Activated naive CD8-positive, alpha-beta T cell treated with anti-CD3 and anti-CD28 coated beads, Interleukin-2, amount 10 ng/mL, durations not matched to agents 7 days and 5 days (primary cell): ENCODE measurements at places on chromosomes 11 and 22. TPM values are rescaled to one million over a fixed set of nuclear protein-coding genes. Genes with fewer than 3 reads are reported as not detected.

Gene P2RY2
- not detected for total RNA-seq

Gene SRRD
- total RNA-seq = 19.2 TPM

DNA sequence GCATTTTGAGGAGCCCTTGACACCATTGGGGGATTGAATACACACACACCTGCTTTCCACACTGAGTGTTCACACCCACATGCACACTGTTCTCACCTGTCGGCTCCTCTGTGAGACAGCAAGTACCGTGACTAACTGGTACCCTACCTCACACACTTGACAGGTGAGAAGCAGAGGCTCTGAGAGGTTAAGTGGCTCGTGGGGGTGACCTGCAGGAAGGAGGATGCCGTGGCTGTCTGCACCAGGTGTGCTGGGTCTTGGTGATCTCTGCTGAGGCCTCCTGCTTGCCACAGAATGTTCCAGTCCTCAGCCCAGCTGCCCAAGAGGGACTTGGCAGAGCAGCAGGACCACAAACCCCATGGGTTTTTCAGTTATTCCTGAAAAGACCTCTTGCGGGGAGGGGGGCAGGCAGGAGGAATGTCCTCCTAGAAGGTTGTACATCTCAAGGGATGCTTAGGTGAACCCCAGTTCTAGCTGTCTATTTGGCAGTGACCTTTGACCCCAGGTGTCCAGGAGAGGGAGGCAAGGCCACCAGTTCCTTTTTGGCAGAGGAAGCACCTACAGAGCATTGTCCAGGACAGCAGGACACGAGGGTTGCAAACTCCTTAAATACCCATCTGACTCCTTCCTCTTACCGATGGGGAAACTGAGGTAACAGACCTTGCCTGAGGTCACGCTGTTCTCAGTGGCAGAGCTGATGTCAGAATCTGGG, 66.0 kb downstream of the SHISAL1 start:
- DNase-seq = peak; percentile 10

GRCh38 chr22:27686534-27686933, 115.0 kb downstream of the MN1 start:
- DNase-seq = no peak

Gene IGLL1
- not detected for total RNA-seq

DNA sequence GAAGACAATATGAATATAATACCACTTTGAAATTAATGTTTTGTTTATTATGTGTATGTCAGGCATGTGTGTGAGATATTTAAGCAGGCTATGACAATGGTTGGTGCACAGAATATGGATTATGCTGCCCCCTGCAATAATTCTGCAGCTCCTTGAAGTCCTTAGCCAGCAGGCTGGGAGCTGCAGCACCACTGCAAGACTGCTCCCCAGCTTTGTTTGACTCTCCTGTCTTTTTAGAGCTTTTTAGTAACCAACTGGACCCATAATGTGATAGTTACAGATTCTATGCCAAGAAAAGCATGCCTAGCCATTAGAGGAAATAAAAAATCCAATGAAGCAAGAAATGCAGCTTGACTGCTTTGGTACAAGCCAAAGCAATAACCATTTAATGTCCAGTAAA, 535.1 kb downstream of the TMEM135 start:
- DNase-seq = no peak

- DNase-seq = no peak
Observed at GRCh38 chr11:59647245-59647980, 21.4 kb downstream of the PATL1 start.

DNA sequence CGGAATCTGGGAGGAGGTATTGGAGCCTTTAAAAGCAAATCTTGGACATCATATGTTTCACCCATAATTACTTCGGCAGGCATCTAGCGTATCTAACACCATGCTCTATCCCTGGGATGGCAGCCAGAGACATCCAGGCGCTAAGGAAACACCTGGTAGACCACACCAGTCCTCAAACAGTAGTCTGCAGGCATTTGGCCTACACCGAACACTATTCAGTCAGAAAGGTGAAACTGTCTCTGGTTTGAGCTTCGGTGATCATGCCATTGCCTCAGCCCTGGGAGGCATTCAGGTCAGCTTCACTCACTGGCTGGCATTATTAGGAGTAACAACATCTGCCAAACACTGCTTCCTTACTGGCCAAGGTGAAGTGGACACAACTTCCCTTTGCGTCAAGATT, 11.7 kb downstream of the SIRT3 start:
- no peak for DNase-seq

DNA sequence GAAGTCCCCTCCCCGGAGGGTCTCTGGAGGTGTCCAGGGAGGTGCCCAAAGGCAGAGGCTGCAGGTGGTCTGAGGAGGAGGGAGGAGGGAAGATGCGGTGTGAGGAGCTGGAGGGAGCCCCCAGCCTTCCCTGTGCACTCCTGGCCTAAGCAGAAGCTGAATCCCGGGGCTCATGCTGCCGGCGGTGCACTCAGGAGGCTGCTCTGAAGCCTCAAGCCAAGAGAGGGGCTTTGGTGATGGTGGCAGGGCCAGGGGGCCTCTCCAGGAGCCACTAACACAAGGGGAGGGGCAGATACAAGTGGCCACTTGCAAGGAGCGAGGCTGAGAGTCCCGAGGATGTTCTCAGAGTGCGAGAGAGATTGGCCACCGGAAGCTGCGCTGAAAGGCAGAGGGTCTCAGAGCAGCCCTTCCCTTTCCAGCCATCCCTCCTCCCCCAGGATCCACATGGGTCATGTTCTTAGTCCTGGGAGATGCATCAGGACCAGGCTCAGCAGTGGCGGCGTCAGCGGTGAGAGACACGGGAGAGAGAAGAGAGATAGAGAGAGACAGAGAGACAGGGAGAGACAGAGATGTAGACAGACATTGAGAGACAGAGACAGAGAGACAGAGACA, 774 bp upstream of the MRGPRG start:
- no peak for DNase-seq

DNA sequence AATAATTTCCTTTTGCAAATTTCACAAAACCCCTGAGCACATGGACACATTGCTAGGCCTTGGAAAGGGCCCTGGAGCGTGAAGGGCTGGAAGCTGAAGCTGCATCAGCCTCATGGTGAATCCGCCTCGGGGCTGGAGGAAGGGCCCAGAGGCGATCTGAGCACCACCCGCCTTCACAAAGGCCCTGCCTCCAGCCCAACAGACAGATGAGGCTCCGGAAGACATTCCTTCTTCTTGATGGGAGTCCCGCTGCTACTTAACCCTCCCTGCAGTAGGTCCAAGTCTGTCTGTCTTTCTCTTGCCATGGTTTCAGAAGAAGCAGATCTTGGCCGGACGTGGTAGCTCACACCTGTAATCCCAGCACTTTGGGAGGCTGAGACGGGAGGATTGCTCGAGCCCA, 16.5 kb downstream of the ARRB1 start:
- DNase-seq = no peak

- no peak for DNase-seq
Observed at GRCh38 chr22:39489094-39490068, 12.7 kb upstream of the MIEF1 start.

Gene OR52N4
- total RNA-seq = 1.8 TPM

GRCh38 chr11:36452961-36453360, 57.1 kb downstream of the TRAF6 start:
- no peak for DNase-seq

Gene PGR
- total RNA-seq = not detected

DNA sequence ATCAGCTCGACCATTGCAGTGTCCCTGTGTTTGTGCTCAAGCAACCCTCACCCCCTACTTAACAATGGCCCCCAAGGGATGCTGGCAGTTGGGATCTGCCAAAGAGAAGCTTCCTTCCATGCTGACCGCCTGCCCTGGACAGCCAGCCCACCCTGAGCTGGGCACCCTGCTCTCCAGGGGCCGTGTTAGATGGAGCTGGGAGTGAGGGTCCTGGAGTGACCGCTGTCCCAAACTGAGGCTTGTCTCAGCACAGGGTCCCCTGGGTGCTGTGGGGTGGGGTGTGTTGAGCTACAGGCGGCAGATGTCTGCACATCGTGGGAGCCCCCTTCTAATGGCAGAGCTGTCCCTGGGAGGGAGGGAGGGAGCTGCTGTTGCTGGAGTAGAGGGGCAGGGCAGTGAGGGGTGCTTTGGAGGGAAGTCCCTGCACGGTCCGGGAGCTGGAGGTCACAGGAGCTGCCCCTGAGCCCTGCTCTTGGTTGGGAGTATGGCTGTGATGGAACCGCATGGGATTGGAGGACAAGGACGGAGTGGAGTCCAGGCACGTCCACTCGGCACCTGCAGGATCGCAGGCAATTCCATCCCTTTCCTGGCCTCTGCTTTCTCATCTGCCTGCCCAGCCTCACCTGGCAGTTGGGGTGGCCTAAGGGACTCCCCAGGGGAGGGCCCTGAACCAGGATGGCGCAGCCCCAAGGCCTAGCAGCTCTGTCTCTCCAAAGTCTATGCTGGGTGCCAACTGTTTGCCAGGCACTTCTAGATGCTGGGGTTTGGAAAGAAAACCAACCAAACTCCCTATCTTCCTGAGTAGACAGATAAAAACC, 126.3 kb downstream of the ARHGAP8 start:
- peak; percentile 0 for DNase-seq

Gene SLN
- not detected for total RNA-seq

Gene DLG2
- total RNA-seq = 3.4 TPM
